Foreskin melanocyte (primary cell): ENCODE measurements at places on chromosomes 3 and 15.
A peak's percentile ranks its signal among the peaks of the same experiment; 100 is the strongest.

GRCh38 chr15:34038871-34039789 is at the start of gene AVEN:
Gene AVEN (minus strand): TSS chr15:34039204. CDS start chr15:34039046, 158 bp downstream.
- DNase-seq: no peak

- DNase-seq: no peak
Observed at GRCh38 chr3:50749822-50750221, 75.1 kb downstream of the DOCK3 start.

DNA sequence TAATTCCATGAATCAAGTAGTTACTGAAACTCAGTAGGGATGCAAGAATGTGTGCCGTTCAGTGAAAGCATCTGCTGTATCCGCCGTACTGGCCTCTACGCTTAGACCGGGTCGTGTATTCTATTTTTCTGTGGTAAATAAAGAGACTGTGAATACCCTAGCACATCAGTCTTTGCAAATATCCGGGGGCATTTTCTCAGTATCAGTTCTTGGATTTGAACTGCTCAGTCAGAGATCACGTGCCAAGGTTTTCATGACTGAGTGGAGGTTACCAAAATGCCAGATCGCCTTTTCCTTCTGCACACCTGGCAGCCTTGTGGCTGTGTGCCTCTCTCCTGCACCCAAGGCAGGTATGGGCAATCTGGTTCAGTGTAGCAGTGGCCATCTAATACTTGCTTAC is 377.0 kb downstream of the OCA2 start:
- no peak for DNase-seq

GRCh38 chr3:179067839-179068238 is 3.8 kb downstream of the ZMAT3 start:
- no peak for DNase-seq

DNA sequence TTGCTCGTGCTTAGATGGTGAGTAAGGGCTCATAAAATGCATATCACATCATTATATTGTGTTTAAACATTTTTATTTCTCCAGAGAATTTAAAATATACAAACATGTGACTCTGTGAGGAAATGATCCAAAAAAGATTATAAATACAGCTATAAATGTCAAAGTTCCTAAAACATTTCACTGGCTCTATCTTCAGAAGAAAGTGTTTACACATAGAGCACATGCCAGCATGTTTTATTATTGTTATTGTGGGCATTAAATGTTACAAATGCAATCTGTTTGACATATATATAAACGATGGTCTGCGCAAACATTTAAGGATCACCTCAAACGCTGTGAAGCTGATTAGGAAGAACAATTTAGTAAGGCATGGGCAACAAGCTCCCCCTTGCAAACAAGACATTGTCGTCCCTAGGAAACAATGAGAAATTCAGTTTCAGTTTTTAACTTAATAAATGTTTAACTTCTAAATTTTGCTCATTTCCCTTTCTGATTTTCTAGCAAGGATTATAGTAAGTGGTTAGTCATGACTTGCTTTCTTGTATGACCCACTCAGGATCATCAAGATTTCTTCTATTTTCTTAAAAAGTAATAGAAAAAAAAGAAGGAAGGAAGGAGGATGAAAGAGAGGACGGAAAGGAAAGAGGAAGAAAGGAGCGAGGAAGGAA is 207.5 kb downstream of the SATB1 start:
- no peak for DNase-seq

DNA sequence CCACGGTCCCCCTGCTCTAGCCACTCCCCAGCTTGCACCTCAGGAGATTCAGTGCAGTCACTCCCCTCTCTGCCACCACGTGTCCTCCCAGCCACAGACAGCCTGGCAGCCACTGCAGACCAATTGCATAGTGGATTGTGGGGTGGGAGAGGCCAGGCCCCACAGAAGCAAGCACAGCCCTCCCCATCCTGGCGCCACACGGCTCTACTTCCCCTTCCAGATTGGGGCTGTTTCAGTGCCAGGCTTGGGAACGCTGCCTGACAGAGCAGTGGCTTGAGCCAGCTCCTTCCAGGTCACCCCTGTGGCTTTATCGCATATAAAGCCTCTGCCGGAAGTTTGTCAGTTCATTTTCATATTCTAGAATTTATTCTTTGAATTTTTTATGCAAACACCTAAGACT is 90.7 kb downstream of the TMEM266 start:
- DNase-seq: no peak

- no peak for DNase-seq
Observed at GRCh38 chr15:74365598-74366445, 1.6 kb downstream of the CYP11A1 start.

- no peak for DNase-seq
Observed at GRCh38 chr3:69413551-69414207, 27.8 kb upstream of the FRMD4B start.

GRCh38 chr3:195163719-195164572 is 107.0 kb downstream of the XXYLT1 start:
- no peak for DNase-seq

DNA sequence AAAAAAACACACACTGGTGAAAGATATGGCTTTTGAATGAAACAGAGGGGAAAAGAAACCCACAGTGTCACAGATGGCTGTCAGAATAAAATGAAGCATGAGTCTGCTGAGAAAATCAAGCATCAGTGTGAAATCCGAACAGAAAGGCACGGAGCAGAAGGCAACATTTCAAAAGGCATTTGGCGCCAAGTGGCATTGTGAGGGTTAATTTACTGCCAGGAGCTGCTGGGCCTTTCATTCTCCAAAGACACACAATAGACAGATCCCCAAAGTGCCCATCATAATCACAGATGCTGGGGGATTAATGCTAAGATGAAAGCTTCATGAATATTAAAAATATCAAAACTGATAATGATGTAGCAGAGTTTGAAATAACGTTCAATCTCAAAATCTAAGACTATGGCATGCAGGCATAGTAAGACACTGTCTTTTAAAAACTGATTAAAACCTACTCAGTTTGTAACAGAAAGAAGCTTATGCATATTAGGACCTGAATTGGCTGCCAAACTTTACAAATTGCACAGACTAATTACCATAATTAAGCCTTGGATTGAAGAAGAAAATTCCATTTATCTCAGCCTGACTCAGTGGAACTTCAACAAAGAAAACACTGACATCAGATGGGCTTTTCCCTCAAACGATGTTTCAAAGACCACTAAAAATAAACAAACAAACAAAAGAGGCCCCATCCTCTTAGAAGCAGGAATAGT is 589.2 kb downstream of the ROBO1 start:
- no peak for DNase-seq

GRCh38 chr3:146781059-146781458 is 175.9 kb upstream of the PLSCR5 start:
- DNase-seq: no peak

DNA sequence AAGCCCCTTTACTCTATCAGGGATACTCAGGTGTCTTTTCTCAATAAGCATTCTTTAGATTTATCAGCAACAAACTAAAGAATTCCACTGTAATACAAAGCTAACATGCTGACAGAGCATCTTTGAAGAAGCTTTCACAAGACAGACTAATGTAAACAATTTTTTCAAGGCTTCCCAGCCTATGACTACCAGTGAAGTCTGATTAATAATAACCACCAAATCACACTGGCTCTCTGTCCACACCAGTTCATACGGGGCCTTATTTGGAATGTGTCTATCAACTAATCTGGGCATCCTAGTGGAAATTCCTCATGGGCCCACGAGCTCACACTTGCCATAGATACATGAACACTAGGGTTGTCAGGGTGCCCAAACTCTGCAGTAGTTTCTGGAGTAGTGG is 84.5 kb downstream of the EFL1 start:
- peak; percentile 28 for DNase-seq

DNA sequence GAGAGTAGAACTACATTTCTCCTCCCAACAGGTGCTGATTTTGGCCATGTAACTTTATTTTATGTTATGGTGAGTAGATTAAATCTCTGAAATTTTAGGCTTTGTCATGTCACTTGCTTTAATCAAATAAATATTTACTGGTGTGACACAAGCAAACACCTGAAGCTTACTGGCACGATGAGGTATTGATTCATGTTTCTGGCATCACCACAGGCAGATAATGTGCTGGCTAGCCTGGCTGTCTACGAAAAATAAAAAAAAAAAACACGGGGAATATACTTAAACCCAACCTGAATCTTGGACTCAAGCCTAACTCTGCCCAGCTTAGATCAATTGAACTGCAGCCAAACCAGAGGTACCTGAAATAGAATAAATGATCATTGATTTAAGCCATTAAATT is 65.6 kb upstream of the CADM2 start:
- no peak for DNase-seq

DNA sequence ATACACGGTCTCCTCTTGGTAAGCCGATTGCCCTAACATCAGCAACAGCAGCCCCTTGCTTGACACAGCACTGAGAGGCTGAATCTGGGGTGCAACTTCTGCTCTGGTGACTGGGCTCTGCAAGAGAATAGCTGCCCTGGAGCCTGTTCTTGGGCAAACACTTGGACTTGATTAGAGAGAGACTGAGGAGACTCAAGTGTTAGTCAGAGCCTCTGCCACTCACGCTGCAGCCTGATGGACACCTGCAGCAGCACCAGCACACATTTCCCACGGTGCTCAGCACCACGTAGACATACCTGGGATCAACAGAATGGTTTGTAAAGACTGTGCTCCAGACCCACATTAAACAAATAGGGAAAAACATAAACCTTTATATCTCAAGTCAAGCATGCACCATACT is 35.8 kb upstream of the UMPS start:
- no peak for DNase-seq

DNA sequence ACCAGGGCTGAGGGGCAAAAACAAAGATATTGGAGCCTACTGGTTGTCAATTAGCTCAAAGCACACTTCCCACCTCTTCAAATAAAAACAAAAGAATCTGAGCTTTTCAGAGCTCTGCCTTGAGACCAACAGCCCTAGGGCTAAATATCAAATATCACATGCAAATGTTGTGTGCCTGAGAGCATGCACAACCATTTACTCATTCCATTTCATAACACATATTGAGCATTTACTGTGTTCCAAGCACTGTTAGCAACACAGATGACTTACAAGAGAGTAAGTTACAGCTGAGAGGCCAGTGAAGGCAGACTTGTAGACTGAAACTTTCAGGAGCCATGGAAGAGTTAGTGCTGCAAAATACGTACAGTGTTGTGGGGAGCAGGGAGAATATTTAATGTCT is 222.4 kb downstream of the CPNE4 start:
- DNase-seq: peak; percentile 3

DNA sequence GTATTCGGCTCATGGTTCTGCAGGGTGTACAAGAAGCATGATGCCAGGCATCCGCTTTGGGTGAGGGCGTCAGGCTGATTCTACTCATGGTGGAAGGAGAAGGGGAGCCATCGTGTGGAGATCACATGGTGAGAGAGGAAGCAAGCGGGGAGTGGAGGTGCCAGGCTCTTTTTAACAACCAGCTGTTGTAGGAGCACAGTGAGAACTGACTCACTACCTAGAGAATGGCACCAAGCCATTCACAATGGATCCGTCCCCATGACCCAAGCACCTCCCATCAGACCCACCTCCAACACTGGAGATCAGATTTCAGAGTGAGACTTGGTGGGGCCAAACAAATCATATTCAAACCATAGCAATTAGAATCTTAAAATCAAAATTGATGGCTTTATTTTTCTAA is 259.8 kb upstream of the CTDSPL start:
- no peak for DNase-seq

DNA sequence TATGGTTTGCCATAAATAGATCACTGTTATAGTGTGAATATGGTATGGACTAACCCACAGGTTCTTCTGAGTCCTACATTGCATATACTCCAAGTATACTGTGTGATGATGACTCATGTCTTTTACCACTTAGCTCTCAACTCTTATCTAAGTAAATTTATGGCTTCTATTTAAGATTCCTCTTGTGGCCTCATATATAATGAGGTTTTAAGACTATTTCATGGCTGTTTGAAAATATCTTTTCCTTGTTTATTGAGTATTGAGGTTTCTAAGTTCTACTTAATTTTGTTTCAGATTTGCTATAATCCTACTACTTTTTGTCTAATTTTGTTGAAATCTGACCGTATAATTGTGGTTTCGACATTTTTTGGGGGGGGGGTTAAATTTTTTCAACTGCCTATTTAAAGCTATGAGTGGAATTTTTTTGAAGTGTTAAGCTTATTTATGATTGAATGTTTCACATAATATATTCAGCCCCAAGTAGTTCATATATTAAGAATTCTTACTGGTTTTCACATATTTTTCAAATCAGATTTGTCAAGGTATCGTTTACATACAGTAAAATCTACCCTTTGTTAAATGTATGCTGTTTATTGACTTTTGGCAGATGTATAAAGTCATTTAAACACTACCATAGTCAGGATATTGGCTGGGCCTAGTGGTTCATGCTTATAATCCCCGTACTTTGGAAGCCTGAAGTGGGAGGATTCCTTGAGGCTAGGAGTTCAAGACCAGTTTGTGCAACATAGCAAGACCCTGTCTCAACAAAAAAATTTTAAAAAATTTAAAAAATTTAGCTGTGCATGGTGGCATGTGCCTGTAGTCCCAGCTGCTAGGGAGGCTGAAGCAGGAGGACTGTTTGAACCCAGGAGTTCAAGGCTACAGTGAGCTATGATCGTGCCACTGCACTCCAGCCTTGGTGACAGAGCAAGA is 11.7 kb downstream of the SLC25A36 start:
- DNase-seq: peak; percentile 33

DNA sequence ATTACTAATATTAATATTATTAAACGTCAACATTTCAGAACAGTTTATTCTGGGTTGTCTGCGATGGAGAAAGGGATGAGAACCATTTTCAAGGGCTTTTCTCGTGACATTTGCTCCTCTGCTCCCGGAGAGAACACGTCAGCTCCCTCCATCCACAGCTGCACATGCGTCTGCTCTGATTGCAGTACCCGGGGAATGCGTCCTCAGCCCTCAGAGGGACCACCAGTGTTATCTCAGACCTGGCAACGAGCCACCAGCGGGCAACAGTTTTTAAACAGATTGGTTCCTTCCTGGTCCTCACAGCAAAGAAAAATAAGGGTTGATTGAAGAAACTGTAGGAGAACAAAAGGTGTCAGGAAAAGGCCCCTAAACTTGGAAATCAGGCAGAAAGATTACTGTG is 202.2 kb upstream of the ADAMTS9 start:
- no peak for DNase-seq

DNA sequence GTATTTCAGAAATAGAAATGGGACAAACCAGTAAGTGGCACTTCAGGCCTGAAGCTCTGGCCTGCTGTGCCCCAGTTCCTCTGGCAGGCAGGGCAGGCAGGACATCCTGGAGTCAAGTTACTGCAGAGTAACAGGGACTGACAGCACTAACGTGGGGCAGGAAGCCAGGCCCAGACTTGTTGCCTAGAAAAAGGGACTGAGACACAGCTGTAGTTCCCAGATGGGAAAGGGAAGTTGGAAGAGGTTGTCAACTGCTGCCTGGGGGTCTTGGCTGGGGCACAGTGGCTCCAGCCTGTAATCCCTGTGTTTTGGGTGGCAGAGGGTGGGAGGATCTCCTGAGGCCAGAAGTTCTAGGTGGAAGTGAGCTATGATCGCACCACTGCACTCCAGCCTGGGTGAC is 171.9 kb downstream of the FMN1 start:
- no peak for DNase-seq
